ENCODE measurements at places on chromosomes 5 and 9.

DNA sequence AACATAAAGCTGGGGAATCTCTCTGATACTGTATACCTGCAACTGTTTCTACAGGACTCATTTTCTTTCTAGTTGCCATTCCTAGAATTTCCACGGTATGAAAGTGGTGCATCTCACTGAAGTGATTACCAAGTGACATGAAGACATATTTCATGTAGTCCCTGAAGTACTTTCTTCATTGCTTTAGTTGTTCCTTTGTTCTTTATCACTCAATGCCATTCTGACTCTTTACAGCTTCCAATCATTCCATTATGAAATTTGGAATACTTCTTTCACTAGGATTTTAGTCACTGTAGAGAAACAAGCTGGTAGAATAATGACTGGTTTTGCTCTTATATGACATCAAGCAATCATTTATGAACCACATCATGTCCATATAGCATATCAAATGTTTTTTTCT lies 645.1 kb downstream of the CDH18 start:
- DNase-seq = no peak

DNA sequence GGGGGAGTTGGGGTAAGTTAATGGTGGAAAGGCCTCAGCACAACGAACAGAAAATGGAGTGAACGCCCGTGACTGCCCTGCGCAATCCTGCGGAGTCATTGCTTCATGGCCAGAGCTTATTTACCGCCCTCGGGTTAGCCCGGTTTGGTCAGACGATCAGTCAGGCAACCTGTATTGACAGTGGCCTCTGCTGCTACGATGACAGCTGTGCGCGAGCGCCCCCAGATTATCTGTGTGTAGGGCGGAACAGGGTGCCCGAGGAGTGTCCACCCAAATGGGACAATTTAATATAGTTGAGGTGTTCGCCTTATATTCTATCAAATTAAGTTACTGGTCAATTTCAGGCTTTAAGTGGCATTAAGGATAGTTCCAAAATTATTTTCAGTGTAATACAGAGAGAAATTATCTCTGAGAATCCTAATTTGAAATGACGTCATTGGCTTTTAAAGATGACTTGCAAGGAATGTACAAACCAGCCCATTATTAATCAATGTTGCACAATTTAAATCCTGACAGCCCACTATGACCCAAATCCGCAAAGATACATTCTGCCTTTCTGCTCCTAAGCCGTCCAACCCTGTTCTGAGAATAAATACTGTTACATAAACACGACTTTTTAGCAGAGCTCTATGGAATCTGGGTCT lies 879 bp upstream of the UBQLN1 start:
- DNase-seq = peak; percentile 45

DNA sequence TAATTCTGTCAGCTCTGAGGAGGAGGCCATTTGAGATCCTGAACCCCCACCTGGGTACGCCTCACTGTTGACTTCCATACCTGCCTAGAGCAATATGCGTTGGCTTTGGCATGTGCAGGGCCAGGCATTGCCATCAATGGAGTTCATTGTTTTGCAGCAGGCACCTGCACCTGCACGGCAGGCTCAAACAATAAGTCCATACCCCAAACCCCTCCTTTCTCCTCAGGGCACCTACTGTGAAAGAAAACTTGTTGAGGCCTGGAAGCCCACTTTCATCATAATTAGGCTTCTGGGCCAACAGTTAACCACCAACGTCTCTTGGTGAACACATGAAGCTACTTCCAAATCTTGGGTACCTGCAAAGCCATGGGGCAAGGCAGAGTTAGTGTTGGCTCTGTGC lies 238.7 kb downstream of the NFIB start:
- no peak for DNase-seq

DNA sequence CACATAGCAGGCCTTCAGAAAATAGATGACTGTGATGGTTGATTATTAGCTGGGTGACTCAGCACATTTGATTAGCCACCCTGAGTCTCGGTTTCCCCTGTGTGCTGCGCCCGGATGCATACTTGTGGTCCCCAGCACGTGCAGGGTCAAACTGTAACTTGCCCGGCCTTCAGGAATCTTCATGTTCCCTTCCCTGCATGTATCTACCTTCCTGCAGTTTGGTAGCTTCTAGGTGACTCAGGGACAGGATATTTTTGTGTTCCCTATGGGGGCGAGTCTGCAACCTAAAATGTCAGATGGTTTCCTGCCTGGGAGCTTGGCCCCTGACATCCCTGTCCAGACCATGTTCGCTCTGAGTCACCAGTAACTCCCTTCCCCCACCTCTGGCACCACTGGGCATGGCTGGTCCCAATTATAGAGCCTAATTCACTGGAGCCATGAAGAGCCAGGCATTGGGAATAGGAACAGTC lies 13.2 kb downstream of the PTGS1 start:
- no peak for DNase-seq

DNA sequence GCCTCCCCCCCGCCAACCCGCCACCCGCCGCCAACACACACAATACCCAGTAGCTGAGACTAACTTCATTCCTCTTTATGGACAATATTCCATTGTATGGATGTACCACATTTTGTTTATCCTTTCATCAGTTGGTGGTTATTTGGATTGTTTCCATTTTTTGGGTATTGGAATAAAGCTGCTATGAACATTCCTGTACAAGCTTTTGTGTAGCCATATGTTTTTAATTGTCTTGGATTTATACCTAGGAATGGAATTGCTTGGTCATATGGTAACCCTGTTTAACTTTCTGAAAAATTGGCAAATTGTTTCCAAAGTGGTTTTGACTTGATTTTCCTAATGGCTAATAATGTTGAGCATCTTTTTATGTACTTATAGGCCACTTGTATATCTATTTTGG lies 4.9 kb upstream of the UBTD2 start:
- DNase-seq = no peak

- DNase-seq = no peak
Measured at GRCh38 chr9:111632695-111633388, 1.7 kb downstream of the DNAJC25 start.

DNA sequence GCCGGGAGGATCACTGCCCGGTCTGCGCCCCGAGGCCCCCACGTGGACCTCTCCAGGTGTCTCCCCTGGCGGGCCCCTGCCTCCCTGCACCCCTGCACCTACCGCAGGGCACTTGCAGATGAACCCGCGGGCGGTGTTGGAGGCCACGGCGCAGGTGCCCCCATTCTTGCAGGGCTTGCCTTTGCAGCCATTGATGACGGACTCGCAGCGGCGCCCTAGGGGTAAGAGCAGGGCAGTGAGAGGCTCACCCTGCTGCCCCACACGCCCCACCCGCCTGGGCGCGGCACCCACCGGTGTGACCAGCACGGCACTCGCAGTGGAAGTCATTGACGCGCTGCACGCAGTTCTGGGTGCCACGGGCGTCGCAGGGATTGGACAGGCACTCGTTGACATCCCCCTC lies 23.6 kb upstream of the SEC16A start:
- DNase-seq = no peak

DNA sequence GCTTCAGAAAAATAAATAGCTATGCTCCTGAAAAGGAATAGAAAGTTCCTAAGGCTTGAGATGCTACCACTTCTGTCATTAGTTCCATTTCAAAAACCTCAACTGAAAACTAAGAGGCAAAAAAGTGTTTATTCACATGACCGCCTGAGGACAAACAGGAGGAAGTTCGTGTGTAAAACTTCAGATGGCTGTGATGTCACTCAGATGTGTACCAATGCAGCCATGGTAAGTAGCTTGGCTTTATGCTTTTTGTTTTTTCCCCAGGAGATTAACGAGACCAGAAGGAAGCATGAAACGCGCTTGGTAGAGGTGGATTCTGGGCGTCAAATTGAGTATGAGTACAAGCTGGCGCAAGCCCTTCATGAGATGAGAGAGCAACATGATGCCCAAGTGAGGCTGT lies 33.0 kb downstream of the LMNB1 start:
- no peak for DNase-seq

GRCh38 chr5:64944868-64945267 lies 176.1 kb downstream of the CWC27 start:
- DNase-seq = no peak

- DNase-seq = peak; percentile 67
Measured at GRCh38 chr9:91775011-91775707, 174.9 kb downstream of the ROR2 start.

GRCh38 chr5:64612344-64612961 lies 77.8 kb upstream of the SHISAL2B start:
- DNase-seq = no peak

DNA sequence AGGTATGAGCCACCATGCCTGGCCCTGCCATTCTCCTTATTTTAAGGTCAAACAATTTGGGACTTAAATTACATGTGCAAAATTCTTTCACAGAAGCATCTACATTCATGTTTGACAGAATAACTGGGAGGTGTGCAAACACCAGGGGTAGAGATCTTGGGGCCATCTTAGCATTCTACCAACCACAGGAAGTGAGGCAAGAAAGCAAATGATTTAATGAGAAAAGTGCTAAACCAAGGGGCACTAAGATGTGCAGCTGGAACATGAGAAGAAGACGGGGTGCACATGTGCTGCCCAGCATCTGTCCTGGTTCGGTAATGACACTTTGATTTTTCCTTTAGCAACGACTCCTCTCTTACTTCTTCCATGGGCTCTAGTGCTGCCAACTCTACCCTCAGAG lies 1.2 kb upstream of the F12 start:
- no peak for DNase-seq

DNA sequence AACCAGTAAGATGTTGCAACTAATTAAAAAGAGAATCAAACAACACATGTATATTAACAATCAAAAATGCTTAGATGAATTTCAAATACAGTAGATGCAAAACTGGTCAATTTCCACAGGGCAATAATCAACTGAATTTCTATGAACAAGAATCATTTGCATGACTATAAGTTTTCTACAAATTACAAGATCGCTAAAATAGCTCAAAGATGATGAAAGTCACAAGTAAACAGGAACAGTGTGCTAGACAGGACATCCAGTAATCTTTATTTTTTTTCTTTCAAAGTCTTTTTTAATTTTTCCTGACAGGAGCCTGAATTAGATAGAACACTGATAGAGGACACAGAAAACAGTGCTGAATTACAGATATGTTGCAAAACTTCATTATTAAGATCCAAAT lies 608.2 kb upstream of the DAB2 start:
- DNase-seq = no peak
